Spleen (tissue), 13 donors: ENCODE measurements at places on chromosomes 5 and 9. TPM values are rescaled to one million over a fixed set of nuclear protein-coding genes. Genes with fewer than 3 reads are reported as not detected.

The PCDHB11 gene
- 0.19 TPM for polyA plus RNA-seq

The SH3TC2 gene
- polyA plus RNA-seq = 0.38 TPM

The RASGRF2 gene
- polyA plus RNA-seq = 1.6 TPM

DNA sequence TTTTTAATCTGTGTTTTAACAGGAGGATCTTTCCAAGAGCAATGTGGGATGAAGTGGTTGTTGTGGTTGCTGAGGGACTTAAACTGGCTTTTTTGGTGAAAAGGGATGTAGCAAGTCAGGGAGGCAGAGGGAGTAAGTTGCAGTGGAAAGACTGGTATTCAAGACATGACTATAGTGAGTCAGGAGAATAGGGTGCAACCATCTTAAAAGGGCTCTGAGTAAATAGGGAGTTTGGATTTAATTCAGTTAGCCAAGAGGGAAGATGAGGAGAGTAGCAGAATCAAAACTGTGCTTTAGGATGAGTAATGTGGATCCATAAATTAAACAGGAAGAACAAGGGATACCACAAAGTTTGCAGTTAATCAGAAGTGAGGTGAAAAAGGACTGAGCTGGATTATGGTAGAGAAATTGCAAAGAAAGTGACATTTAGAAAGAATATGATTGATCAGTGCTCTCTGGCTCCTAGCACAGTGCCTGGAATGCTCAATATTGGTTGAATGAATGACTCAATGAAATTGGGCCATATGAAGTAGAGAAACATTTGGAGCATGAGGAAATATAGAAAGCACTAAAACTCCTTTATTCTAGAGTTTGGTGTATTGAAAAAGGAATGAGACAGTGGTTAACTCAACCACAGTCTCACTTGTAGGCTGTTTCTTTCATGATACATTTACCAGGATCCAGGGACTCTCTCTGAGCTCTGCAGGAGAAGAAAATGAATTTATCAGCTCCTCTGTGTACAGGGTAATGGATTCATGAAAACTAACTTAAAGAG, 5.1 kb downstream of the POLR3G start:
- no peaks in the 10 kb centered on the region for H3K27me3 ChIP-seq
- H3K36me3 ChIP-seq = no peaks in the 10 kb centered on the region
- H3K27ac ChIP-seq = no peak overlapping the region
- no peak overlapping the region for H3K4me3 ChIP-seq
- DNase-seq = no peak
- peaks cover 7% of the 10 kb centered on the region for H3K4me1 ChIP-seq

DNA sequence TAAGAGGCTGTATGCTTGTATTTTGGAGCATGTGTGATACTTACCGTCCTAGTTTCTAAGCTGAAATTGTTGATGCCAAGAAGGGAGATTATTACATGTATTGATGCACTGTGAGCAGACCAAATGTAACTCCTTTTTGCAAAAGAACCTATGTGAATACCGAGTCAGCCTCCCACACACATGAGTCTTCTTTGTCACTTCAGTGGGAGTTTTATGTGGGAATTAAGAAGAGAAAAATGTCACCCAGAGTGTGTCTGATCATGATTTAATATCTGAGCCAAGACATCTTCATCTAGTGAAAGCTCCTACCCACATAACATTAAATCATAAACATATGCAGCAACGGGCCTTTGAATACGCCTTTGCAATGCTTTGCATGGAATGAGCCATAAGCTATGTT, 380.3 kb upstream of the ACTBL2 start:
- H3K36me3 ChIP-seq = no peaks in the 10 kb centered on the region
- H3K27ac ChIP-seq = no peak overlapping the region
- H3K27me3 ChIP-seq = no peaks in the 10 kb centered on the region

GRCh38 chr5:91225848-91226686, 157.1 kb downstream of the ARRDC3 start:
- no peaks in the 10 kb centered on the region for H3K36me3 ChIP-seq
- no peak overlapping the region for H3K27ac ChIP-seq
- H3K4me3 ChIP-seq = no peak overlapping the region
- no peaks in the 10 kb centered on the region for H3K4me1 ChIP-seq
- H3K27me3 ChIP-seq = no peaks in the 10 kb centered on the region
- no peak for DNase-seq
